ENCODE measurements at places on chromosomes 4 and X.

- no peak for DNase-seq
Observed at GRCh38 chr4:4783847-4784246, 75.6 kb upstream of the MSX1 start.

DNA sequence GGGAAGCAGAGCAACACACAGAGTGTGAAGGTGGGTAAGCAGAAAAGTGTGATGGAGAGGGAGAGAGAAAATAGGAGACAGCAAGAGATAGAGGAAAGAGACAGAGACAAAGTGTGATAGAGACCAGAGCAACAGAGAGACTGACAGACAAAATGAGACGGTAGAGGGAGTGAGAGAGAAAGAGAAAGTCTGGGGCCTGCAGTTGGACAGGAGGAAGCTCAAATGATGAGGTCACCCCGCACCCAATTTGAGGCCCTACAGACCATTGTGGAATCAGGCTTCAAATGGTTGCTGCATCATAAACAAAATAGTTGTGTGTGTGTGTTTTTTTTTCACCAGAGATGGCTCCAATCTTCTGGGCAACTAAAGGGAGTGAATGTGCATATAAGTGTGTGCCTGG lies 48.0 kb upstream of the ARHGAP36 start:
- DNase-seq: no peak

- no peak for DNase-seq
Observed at GRCh38 chr4:145867406-145867805, 71.2 kb downstream of the ZNF827 start.

- no peak for DNase-seq
Observed at GRCh38 chr4:8335848-8336247, 66.3 kb downstream of the HTRA3 start.

GRCh38 chrX:155966876-155967275 lies 30.6 kb upstream of the IL9R start:
- DNase-seq: no peak

- no peak for DNase-seq
Observed at GRCh38 chr4:122772986-122773385, 40.5 kb downstream of the BBS12 start.

DNA sequence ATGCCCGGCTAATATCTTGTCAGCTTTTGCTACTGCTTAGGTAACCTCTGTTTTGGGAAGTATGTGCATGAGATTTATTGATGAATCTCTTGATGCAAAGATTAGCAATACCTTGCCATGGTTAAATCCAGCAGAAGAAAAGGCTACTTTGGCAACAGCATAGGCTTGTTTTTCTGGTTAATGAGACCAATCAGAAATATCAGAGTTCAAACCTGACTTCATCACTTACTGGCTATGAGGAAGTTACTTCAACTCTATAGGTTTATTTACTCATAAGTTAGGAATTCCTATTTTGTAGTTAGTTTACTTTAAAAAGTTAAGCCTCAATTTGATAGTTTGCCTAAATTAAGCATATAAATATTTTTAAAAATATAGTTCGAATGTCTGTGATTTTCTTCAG lies 93.1 kb downstream of the PDLIM5 start:
- no peak for DNase-seq

GRCh38 chr4:26723216-26723615 lies 137.4 kb upstream of the STIM2 start:
- DNase-seq: peak; percentile 40

DNA sequence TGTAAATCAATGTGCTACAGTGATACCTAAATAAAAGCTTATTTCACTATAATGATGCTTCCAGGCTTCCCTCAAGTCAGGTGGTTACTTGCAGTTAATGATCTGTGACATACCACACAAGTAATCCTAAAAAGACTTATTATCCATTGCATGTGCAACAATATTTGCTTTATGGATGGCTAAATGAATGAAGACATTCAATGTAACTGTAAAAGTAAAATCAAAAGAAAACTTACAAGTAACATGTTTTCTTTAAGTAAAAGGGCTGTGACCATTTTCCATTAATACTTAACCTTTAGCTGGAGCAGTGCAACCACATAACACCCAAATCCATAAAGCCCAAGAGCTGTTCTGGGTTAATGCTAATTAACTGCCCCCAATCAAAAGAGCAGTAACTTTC lies 42.6 kb downstream of the RAB28 start:
- peak; percentile 1 for DNase-seq

DNA sequence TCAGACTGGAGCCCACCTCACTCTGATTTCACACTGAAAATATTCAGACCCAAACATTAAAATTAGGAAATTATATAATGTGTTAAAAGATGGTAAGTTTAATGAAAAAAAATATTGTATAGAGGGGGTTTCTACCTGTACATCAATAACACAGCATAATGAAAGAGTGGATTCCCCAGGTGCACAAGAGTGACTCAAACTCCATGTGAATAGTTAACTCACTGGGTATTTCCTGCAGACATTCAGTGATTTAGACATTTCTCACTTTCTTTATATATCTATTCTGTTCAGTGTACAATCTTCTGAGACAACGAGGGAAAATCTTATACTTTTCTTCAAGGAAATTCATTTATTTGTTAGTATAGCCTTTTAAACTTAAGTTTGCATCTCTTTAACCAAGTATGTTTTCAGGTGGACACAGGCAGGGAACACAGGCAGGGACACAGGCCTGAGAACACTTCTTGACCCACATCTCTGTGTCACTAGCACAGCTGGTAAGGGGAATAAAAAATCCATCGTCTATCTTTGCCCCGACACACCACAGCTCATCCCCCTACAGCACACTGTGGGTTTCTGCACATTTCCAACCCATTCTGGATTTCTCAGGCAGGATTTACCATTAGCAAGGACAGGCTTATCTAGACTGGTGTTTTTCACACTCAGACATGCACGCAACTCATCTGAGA lies 525.5 kb upstream of the BOD1L1 start:
- DNase-seq: no peak

GRCh38 chr4:4704267-4704666 lies 155.2 kb upstream of the MSX1 start:
- no peak for DNase-seq

DNA sequence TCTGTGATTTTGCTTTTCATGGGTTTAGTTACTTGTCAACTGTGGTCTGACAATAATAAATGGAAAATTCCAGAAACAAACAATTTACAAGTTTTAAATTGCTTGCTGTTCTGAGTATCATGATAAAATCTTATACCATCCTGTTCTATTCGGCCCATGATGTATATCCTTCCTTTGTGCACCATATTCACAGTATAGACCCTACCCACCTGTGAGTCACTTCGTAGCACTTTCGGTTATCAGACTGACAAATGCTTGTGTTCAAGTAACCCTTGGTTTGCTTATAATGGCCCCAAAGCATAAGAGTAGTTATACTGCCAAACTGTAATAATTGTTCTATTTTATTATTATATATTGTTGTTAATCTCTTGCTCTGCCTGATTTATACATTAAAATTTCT lies 1183.4 kb upstream of the PCDH7 start:
- no peak for DNase-seq

DNA sequence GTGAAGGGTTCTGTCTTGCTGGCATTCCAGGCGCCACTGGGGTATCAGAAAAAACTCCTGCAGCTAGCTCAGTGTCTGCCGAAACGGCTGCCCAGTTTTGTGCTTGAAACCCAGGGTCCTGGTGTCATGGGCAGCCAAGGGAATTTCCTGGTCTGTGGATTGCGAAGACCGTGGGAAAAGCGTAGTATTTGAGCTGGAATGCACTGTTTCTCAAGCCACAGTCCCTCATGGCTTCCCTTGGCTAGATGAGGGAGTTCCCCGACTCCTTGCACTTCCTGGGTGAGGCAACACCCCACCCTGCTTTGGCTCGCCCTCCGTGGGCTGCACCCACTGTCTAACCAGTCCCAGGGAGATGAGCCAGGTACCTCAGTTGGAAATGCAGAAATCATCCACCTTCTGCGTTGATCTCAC lies 40.1 kb downstream of the NOP14 start:
- peak; percentile 10 for DNase-seq

GRCh38 chr4:138562544-138562991 lies 320.4 kb upstream of the SLC7A11 start:
- no peak for DNase-seq

DNA sequence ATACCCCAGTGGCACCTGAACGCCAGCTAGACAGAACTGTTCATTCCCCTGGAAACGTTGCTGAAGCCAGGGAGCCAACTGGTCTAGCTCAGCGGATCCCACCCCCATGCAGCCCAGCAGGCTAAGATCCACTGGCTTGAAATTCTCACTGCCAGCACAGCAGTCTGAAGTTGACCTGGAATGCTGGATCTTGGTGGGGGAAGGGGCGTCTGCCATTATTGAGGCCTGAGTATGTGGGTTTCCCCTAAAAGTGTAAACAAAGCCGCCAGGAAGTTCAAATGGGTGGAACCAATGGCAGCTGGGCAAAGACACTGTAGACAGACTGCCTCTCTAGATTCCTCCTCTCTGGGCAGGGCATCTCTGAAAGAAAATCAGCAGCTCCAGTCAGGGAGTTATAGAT lies 213.0 kb downstream of the NKX6-1 start:
- no peak for DNase-seq

DNA sequence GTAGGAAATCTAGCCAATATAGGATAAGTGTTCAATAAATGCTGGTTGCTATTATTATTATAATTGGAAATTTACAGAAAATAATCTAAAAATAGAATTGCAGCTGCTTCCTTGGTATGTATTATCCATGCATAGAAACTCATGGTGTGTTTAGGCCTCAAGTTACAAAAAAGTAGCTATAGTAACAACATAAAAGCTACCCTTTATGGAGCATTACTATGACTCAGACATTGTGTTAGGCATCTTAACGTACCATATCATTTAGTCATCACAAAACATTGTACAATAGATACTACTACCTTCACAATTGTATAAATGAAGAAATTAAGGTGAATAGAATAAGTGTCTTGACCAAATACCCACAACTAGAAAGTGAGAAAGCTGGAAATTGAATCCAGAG lies 126.9 kb upstream of the NRK start:
- DNase-seq: no peak

DNA sequence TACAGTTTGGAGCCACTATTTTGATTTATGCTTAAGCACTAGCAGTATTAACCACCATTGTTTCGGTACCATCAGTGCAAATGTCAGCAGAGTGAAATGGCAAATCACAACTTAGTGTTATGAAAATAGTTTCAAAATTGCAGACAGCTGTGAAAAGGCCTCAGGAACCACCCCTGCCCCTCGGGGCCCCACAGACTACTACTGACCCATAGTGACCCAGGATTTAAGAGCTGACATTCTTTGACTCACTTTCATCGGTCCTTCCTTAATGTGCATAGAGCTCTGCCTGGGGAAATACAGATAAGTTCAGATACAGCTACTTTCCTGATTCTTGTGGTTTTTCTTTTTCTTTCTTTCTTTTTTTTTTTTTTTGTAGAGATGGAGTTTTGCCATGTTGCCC lies 3.3 kb upstream of the BBS7 start:
- DNase-seq: no peak

GRCh38 chr4:13493793-13494192 lies 9.7 kb upstream of the RAB28 start:
- no peak for DNase-seq

DNA sequence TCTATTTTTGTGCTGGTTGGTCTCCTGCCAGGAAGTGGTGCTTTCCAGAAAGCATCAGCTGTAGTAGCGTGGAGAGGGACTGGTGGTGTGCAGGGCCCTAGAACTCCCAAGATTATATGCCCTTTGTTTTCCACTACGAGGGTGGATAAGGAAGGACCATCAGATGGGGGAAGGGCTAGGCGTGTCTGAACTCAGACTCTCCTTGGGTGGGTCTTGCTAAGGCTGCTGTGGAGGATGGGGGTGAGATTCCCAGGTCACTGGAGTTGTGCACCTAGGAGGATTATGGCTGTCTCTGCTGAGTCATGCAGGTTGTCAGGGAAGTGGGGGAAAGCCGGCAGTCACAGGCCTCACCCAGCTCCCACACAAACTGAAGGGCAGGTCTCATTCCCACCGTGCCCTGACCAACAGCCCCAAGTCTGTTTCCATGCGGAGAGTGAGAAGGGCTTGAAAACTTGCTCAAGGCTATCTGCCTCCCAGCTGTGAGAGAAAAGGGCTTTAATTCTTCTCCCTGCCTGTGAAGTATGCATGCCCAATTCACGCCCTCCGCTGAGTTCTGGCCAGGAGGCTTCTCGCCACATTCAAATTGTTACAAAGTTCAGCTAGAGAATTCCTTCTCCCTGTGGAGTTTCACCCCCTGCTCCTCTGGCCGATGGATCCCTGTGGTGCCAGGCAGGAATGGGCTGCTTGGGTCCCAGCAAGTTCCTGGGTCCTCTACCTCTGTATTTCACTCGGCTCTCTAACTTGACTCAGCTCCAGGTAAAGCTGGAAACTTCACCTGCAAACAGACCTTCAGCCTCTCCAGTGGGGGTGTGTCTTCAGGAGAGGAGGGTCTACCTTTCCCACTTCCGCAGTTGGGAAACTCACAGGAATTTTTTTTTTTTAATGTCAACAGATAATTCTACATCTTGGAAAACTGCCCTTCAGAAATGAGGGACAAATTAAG lies 7.7 kb upstream of the CSTF2 start:
- DNase-seq: no peak

DNA sequence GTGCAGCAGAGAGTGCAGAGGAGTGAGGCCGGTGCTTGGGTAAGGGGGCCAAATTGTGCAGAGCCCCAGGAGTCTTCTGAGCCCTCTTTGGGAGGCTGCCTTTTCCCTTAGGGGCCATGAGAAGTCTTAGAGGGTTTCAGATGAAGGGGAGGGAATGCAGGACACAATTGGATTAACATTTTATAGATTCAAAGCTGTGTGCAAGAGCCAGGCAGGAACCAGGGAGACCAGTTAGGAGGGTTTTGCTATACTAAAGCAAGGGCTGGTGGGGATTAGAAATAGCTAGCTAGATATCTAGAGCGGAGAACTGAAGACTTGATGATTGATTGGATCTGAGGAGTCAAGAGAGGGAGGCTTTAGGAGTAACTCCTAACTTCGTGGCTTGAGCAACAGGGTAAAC lies 49.5 kb upstream of the SETD7 start:
- no peak for DNase-seq

- peak; percentile 82 for DNase-seq
Observed at GRCh38 chr4:126705266-126705665, 927.5 kb upstream of the INTU start.

DNA sequence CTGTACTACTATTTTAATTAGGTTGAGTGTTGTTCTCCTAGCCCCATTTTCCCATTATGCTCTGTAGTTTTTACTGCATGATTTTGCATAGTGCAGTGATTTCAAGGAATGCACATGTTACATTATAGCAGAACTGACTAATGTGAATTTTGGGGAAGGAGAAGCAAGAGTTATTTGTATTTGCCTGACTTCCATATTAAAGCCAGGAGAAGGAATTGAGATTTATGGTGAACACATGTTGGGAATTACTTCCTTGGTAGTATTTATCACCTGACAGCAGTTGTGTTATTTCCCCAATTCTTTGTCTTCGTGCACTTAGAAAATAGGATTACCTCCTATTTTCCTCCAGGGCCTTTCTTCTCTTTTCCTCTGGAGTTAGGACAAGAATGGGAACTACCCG lies 3.2 kb downstream of the TMEM144 start:
- no peak for DNase-seq

DNA sequence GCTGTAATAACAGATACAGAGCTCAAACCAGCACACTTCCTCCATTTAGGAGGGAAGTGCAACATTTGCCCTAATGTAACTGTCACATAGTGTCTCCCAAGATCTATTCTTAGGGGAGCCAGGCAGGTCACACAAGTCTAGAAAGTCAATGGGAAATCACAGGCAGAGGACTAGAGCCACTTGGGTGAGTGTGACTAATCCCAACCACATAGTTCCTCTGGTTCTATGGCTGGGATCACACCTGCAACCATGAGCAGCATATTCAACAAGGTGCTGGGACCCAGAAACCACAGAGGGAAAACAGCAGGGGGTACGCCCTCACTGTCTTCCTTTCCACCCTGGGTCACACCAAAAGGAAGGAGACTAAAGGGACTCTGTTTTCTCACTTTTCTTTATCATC lies 66.8 kb upstream of the TACR3 start:
- DNase-seq: no peak

Measured in SJSA1 (cell line).